ENCODE measurements at places on chromosomes 1 and 21.

GRCh38 chr1:107432108-107432507, 291.3 kb downstream of the NTNG1 start:
- no peak for DNase-seq

- no peak for DNase-seq
These were observed 33.4 kb downstream of the SMYD2 start for GRCh38 chr1:214314178-214314843.

GRCh38 chr1:107477233-107477632, 336.4 kb downstream of the NTNG1 start:
- no peak for DNase-seq

DNA sequence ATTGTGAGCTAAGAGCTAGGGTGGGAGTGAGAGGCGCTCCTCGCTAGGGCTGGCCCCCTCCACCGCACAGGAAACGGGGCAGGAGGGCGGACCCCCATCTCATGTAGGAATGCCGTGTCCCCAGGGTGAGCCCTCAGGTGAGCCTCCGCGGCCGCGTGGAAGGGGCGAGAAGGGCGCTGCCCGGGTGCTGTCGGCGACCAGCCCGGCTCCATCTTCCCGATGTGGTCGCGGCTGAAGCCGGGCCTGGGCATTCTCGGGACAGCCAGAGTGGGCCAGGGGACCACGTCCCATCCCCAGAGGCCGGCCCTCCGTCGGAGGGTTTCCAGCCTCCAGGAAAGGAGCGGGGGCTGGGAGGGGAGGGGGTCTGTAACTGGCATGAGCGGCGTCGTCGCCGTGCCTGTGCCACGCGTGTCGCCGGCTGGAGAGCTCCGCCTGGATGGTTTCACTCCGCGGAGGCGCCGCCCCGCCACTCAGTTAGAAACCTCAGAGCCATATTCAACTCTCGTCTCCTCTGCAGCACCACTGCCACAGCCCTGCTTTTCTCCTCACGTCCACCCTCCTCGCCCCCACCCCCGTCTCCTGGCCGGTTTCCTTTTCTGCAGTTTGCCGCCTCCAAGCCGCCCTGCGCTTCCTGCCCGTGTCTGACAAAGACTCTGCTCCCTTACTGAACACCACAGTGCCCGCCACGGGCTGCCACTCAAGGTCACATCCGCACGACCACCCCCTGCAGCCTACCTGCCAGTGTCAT, at the start of gene TMEM269:
TSS of gene TMEM269 (plus strand) at position 46 of the 748 bp plus-strand sequence. CDS start 4,903 bp downstream, outside the sequence.
- DNase-seq, result peak; percentile 9

- DNase-seq, result no peak
These were observed 5.3 kb downstream of the PLXNA2 start for GRCh38 chr1:208238710-208239472.

DNA sequence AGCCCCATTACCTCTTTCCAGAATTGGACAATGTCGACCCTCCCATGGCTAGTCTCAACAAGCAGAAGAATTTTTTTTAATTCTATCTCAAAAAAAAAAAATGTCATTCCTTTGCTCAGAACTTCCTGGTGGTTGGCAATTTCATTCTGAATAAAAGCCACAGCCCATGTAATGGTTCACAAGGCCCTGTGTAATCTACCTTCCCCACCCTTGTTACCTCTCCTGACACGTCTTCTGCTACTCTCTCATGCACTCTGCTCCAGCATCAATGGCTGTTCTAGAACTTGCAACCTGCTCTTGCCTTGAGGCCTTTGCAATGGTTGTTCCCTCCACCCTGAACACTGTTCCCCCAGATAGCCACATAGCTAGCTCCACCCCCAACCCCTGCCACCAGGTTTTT, 25.4 kb downstream of the NUAK2 start:
- no peak for DNase-seq

GRCh38 chr1:31765041-31765467, 914 bp upstream of the ADGRB2 start:
- no peak for DNase-seq

DNA sequence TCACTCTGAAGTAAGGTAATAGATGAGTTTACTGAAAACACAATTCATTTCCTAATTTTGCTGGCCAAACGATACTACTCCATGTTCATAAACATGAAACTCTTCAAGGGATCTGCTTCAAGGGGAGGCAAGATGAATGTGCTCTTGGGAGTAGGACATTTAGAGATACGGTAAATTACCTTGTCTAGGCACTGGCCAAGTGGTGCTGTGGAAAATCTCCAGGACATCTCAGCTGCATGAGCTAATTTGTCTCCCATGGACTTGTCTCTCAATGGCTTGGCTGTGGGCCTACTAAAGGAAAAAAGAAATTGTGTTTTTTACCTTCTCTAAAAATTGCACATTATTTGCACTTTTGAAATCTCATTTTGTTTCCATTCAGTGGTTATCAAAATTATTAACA, 780.6 kb downstream of the LTN1 start:
- no peak for DNase-seq
